Upper lobe of left lung (tissue), 6 donors: ENCODE measurements at places on chromosomes 16 and 17.

- H3K27me3 ChIP-seq, result no peaks in the 10 kb centered on the region
- peaks cover 37% of the 10 kb centered on the region for H3K4me1 ChIP-seq
- no peak overlapping the region for H3K4me3 ChIP-seq
- no peak for DNase-seq
- no peak overlapping the region for H3K27ac ChIP-seq
Observed at GRCh38 chr17:2187758-2188157, 115.8 kb downstream of the SMG6 start.

- peaks cover 15% of the 10 kb centered on the region for H3K4me1 ChIP-seq
- H3K4me3 ChIP-seq, result no peak overlapping the region
- no peak for DNase-seq
- no peaks in the 10 kb centered on the region for H3K27me3 ChIP-seq
- no peak overlapping the region for H3K27ac ChIP-seq
Observed at GRCh38 chr16:72789921-72790320, 258.0 kb downstream of the ZFHX3 start.

- no peaks in the 10 kb centered on the region for H3K36me3 ChIP-seq
- no peak overlapping the region for H3K4me3 ChIP-seq
- H3K27ac ChIP-seq, result peak overlapping the region; percentile 78
- DNase-seq, result no peak
- H3K27me3 ChIP-seq, result no peaks in the 10 kb centered on the region
Observed at GRCh38 chr17:17416400-17417360, 60.1 kb upstream of the MED9 start.

DNA sequence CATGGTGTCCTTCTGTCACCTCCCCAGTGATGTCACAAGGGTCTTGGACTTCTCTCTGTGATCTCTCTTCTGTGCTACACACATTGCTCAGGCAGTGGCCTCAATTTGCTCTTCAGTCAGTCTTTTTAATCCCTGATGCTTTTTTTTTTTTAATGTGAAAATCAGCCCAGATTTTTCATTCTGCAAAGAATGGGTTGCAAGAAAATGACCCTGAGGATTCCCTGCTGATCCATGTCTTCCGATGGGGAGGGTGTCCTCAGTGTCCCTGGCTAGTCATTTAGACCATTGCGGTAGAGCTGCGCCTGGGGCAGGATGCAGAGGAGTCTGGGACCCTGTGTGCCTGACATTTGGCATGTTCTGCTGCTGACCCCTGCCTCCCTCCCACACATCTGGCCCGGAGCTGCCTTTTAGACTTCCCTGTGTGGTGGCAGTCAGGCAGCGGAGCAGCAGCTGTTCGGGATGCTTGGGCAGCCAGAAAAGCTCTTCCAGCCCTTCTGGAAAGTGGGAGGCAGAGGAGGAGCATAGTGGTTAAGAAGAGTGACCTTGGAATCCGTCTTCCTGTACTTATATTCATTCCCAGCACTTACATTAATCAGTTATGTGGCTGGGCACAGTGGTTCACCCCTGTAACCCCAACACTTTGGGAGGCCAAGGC lies 12.3 kb downstream of the GPT2 start:
- no peaks in the 10 kb centered on the region for H3K4me1 ChIP-seq
- DNase-seq, result no peak
- no peak overlapping the region for H3K27ac ChIP-seq
- H3K36me3 ChIP-seq, result no peaks in the 10 kb centered on the region

- no peaks in the 10 kb centered on the region for H3K4me1 ChIP-seq
- H3K27ac ChIP-seq, result no peak overlapping the region
- no peaks in the 10 kb centered on the region for H3K36me3 ChIP-seq
- DNase-seq, result no peak
Observed at GRCh38 chr16:62596125-62596524, 559.9 kb upstream of the CDH8 start.

DNA sequence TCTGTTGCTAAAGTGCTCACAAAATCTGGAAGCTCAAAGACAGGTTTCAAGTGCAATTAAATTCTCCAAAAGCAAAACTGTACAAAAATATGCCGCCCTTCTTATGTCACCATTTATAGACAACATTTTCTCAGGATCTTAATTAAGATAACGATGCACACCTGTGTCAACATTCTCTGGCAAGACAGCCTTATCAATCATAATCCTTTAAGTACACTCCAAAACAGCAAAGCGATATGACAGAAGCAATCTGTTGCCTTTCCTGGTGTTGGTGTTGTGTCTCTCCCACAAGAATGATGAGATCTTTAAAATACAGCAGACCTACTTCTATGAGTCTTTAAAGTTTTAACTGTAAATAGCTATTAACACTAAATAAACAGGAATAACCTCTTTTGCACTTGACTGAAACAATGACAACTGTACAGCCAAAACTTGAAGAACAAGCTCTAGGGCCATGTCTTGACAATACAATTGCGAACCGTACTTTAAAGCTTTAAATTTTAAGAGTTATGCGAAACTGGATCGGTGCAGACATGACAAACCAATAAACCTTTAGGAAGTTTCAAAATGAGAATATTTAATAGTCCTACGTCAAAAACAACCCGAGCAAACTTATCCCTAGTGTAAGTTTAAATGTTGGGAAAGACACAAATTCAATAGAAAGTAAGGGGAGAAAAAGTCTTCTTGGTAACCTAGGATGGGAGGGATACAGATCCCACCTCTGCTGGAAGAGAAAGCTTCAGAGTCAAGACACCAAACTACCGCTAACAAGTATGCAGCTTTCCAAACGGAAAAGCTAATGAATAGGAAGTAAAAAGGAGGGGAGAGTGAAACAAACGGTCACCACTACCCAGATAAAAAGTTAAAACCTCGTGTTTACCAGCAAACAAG lies 3.3 kb upstream of the IRX5 start:
- peaks cover 20% of the 10 kb centered on the region for H3K4me1 ChIP-seq
- no peaks in the 10 kb centered on the region for H3K27me3 ChIP-seq
- peak overlapping the region; percentile 46 for H3K27ac ChIP-seq
- no peaks in the 10 kb centered on the region for H3K36me3 ChIP-seq

DNA sequence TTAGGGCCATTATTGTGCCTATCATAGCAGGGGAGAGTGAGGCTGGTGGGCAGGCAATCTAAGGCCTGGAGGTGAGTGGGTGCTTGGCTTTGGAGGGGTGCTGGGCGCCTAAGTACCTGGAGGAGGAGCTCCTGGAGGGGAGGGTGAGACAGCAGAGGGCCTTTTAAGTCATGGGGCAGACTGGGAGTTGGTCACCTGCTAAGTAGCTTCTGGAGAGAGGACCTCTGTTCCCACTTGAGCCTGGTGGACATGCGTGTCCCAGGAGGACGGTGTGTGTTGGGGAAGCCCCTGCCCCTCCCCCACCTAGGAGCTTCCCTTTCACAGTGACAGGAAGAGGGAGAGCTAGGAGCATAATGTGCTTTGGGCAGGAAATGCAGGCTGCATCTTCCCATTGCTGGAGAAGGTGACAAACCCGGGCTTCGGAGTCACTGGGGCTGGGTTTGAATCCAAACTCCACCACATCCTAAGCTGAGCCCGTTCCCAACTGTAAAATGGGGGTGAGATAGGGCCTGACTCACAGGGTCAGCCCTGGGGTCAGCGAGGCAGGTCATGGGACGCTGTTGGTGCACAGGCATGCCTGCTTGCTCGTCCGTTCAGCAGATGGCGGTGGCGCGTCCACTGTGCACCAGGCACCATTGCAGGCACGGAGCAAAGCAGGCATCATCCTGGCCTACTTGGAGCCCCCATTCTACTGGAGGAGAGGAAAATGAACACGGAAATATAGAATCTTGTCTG lies 37.9 kb downstream of the CMIP start:
- no peak overlapping the region for H3K4me3 ChIP-seq
- H3K4me1 ChIP-seq, result peaks cover 84% of the 10 kb centered on the region
- DNase-seq, result peak; percentile 61
- no peaks in the 10 kb centered on the region for H3K36me3 ChIP-seq

DNA sequence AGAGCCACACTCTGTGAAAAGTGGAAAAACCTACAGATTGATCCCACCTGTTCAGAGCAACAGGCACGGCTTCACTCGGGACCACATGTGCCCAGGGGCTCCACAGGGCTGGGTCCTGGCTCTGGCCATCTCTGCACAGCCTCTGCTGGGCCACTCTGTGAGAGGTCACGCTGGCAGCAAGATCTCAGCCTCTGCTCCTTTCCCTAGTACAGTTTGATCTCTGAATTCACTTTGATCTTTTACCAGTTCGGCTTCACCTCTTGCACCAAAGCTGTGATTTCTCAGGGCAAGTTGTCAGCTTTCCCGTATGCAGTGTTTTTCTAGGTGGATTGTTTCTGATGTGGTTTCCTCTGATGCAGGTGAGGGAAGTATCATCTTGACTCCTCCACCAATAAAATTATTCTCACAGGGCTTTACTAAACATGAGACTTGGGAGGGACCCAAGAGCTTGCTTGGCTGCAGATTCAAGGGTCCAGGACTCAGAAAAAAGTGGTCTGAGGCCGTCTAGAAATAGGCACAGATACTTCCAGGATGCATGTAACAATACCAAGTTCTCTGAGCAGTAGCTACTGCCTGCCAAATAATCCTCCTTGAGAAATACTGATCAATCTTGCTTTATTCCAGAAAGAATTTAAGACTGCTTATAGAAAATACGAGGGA lies 24.0 kb upstream of the ALDH3A1 start:
- H3K4me3 ChIP-seq, result no peak overlapping the region
- no peaks in the 10 kb centered on the region for H3K27me3 ChIP-seq

DNA sequence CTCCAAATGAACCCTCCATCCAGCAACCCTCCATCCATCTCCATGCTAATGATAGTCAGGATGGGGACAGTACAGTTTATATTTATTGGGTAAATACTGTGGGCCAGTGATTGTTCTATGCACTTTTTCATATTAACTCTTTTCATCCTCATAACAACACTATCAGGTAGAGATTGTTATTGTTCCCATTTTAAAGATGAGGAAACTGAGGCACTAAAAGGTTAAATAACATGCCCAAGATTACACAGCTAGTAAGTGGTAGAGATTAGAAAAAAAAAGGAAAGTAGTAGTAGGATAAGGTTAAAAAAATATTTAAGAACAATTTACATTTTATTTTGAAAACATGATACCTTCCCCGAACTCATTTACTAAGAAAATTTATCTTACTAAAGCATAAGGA lies 21.9 kb upstream of the SUPT4H1 start:
- DNase-seq, result no peak
- H3K27ac ChIP-seq, result no peak overlapping the region
- no peak overlapping the region for H3K4me3 ChIP-seq
- H3K27me3 ChIP-seq, result no peaks in the 10 kb centered on the region
- H3K4me1 ChIP-seq, result peaks cover 16% of the 10 kb centered on the region
- no peaks in the 10 kb centered on the region for H3K36me3 ChIP-seq

DNA sequence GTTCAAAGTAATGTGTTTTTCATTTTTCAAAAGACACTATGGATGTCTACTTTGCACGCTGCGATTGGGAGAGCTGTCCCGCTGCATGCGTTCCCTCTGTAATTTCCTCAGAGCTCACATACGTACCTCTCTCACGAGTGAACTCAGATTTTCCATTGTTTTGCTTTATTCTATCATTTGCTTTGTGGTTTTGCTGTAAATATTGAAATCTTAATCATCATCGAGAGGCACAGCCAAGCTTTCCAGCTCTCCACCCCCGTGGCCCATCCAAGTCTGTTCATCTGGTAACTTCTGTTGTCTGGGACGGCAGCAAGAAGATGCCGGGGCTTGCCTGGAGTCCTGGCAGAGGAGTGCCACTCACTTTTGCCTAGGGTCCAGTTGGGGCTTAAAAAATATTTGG lies 21.1 kb downstream of the TMC6 start:
- peaks cover under 1% of the 10 kb centered on the region for H3K4me1 ChIP-seq
- peaks cover 7% of the 10 kb centered on the region for H3K36me3 ChIP-seq
- no peak overlapping the region for H3K4me3 ChIP-seq
- no peak for DNase-seq
- no peak overlapping the region for H3K27ac ChIP-seq

DNA sequence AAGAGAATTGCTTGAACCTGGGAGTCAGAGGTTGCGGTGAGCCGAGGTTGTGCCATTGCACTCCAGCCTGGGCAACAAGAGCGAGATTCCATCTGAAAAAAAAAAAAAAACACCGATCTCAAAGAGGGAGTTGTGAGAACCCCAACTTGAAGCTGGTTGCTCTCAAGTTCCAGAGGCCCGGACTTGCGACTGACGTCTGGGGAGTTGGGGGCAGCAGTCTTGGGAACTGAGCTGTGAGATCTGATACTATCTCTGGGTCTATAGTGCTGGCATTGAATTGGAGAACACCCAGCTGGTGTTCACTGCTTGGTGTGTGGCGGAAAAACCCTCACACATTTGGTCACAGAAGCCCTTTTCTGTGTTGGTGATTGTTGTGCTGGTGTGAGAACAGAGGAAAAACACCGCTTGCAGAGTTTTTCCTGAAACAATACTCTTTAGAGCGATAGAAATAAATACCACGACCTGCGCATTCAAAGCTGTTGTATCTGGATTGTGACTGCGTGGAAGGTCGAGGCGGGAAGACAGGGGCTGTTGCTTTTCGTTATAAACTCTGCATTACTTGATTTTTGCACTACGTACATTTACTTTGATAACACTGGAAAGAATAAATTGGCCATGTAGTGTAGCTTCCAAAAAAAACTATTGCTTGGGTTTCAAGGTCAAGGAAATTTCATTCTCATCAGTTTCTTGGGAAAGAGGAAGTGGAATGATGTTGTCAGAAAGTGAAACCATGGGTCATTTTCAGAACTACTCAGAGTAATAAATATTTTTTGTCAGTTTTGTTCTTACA lies 8.8 kb downstream of the SCIMP start:
- no peak overlapping the region for H3K4me3 ChIP-seq
- H3K4me1 ChIP-seq, result peaks cover 19% of the 10 kb centered on the region
- H3K36me3 ChIP-seq, result no peaks in the 10 kb centered on the region
- DNase-seq, result no peak
- H3K27me3 ChIP-seq, result no peaks in the 10 kb centered on the region

DNA sequence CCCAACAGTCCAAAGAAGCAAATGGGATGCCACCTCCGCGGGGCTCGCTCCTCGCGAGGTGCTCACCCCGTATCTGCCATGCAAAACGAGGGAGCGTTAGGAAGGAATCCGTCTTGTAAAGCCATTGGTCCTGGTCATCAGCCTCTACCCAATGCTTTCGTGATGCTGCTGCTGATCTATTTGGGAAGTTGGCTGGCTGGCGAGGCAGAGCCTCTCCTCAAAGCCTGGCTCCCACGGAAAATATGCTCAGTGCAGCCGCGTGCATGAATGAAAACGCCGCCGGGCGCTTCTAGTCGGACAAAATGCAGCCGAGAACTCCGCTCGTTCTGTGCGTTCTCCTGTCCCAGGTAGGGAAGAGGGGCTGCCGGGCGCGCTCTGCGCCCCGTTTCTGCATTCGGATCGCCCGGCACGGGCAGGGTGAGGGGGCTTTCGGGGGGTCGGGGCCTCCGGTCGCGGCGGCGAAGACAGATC lies at the start of gene CDH13:
Gene CDH13, plus strand, starts transcription at position 179 of the 471 bp plus-strand sequence.
- H3K36me3 ChIP-seq, result no peaks in the 10 kb centered on the region
- peak within 1 kb of the TSS; percentile 36 for H3K4me3 ChIP-seq
- DNase-seq, result peak; percentile 81
- H3K27ac ChIP-seq, result peak within 1 kb of the TSS; percentile 77
- H3K27me3 ChIP-seq, result peaks cover 16% of the 10 kb centered on the region

GRCh38 chr16:11674818-11675560 lies 6.7 kb downstream of the SNN start:
- H3K27ac ChIP-seq, result no peak overlapping the region
- peaks cover 63% of the 10 kb centered on the region for H3K4me1 ChIP-seq
- DNase-seq, result peak; percentile 58
- H3K27me3 ChIP-seq, result no peaks in the 10 kb centered on the region

GRCh38 chr16:63461248-63461841 lies 1425.1 kb upstream of the CDH8 start:
- no peak for DNase-seq
- H3K4me1 ChIP-seq, result no peaks in the 10 kb centered on the region
- H3K36me3 ChIP-seq, result no peaks in the 10 kb centered on the region
- H3K4me3 ChIP-seq, result no peak overlapping the region
